ENCODE measurements at places on chromosomes 3 and 15.

- DNase-seq = no peak
These were observed 47.0 kb upstream of the SCAANT1 start for GRCh38 chr3:63959146-63959545.

GRCh38 chr3:160213191-160213590 lies 12.0 kb upstream of the C3orf80 start:
- peak; percentile 19 for DNase-seq

DNA sequence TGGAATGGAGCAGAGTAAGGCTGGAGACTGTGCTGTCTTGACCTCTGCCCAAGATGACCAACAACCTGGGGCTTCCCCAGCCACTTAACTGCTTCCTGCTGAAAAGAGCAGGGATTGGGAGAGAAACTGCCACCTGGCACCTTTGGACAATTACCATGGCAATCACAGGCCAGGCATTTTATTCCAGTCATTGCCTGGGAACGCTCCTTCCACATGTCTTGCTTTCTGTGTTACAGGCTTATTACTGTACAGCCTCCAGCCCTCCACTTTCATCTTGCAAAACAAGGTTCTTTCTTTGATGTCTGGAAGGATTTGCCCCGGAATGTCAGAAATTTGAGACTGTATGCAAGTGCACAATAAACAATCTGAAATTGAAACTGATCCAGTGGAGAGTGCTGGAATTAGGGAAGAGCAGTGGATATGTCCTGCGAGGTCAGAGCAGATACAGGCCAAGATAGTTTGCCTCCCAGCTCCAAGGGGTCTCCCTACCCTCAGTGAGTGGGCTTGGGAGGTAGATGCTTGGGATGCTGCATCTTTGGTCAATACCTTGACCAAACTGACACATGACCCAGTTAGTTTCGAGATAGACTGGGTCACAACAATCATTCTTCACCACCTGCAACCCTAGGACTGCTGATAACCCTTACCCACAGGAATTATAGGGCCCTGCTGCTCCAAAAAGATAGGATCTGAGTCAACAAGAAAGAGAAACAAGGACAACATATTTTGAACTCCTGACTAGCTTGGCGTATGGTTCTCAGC lies 2.7 kb downstream of the PPP1R14D start:
- no peak for DNase-seq

DNA sequence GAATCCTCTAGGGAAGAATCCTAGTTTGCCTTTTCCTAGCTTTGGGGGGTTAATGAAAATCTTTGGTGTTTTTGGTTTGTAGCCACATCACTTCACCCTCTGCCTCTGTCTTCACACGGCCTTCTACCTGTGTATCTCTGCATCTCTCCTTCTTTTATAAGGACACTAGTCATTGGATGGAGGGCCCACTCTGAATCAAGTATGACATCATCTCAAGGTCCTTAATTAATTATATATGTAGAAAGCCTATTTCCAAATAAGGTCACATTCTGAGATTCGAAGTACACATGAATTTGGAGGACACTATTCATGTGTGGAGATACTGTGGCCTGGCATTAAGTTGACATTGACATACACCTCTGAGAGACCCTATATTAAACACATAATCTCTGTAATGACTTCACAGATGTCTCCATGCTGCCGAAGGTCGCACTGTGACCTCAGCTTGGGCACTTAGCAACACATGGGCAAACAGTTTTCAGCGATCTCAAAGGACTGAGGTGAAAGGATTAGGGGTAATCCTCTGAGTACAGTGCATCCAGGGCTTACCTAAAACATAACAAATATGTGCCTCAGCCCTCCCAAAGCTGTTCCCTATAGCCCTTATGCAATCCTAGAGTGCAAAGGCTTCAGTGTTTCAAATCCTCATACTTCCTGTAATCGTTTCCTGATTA lies 446.0 kb downstream of the FGF12 start:
- no peak for DNase-seq

DNA sequence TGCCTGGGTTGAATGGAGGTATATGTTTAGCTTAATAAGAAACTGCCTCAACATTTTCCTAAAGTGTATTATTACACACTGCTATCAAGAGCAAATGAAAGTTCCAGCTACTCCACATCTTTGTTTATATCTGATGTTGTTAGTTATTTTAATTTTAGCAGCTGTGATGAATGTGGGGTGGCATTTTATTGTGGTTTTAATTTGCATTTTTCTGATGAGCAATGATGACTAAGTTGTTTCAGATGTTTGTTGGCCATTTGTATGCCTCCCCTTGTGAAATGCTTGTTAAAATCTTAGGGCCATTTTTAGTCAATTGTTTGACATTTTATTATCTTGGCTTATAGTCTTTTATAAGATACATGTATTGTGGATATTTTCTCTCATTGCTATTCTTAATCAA lies 260.4 kb upstream of the SLCO3A1 start:
- peak; percentile 1 for DNase-seq

GRCh38 chr3:97948351-97949109 lies 23.7 kb downstream of the RIOX2 start:
- DNase-seq = no peak

- no peak for DNase-seq
These were observed 170.8 kb downstream of the PEX5L start for GRCh38 chr3:179865861-179866505.

DNA sequence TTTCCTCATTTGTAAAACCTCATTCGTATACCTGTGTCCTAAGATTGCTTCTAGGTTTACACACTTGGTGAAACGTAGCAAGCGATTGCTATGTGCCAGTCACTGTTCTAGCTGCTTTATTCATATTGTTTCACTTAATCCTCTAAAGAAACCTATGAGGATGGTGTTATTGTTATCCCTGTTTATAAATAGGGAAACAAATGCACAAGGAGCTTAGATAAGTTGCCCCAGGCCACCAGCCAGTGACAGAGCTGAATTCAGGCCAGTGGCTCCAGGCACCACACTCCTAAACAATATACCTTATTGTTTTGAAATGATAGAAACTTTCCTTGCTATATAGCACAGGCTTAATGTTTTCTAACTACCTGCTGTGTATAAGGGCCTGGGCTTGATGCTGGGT lies 44.0 kb downstream of the LPP start:
- DNase-seq = no peak

- DNase-seq = peak; percentile 60
These were observed 17.8 kb downstream of the MYL3 start for GRCh38 chr3:46845397-46845859.

- peak; percentile 91 for DNase-seq
These were observed 53.9 kb upstream of the ACKR4 start for GRCh38 chr3:132543011-132543739.

DNA sequence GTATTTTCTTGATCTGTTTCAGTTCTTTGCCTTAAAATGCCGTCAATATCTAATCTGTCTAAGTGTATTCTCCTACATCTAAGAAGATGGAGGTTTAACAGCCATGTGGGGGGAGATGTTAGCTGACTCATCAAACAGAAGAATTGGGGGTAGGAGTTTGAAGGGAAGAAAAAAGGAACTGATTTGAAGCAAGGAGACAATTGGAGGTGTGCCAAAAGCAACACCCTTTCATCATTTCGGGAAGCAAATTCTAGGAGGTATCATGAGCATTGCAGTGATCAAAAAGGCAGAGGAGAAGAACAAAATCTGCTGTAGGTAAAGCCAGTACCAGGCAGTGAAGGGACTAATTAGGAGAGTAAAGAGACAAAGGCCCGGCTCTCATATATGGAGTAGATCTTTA lies 337.3 kb upstream of the TBC1D5 start:
- peak; percentile 23 for DNase-seq

- no peak for DNase-seq
These were observed 43.6 kb upstream of the KY start for GRCh38 chr3:134694466-134694865.

DNA sequence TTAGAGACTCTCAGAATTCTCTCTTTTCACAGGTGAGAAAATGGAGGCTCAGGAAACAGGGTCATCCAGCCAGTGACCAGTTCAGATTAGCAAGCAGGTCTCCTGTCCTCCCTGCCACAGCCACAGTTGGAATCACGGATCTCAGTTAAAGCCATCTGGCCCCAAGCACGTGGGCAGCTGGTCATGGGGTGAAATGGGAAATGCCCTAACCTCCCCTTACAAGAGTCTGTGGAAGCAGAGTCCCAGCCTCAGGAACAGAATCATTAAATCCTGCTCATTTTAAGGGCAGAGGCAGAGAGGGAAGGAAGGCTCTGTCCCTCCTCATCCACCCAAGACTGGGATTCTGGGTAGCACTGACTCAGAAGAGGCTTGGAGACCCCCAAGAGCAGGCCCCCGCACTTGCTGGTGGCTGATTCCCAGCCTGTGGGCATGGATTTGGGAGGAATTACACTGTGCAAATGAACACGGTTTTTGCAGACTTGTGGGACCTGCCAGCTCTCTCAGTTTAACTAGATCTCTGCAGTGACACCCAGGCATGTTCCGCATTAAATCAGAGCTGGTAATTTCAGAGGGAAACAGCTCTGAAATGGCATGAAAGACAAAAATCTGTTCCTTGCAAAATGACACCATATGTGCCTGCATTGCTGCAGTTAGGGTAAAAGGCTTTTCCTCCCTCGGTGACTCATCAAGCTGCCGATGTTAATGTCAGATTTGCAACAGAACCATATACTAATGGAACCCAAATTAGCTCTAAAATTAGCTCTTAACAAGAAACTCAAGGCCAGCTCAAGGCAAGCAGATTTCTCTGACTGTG lies 89.0 kb downstream of the BDH1 start:
- DNase-seq = peak; percentile 39

DNA sequence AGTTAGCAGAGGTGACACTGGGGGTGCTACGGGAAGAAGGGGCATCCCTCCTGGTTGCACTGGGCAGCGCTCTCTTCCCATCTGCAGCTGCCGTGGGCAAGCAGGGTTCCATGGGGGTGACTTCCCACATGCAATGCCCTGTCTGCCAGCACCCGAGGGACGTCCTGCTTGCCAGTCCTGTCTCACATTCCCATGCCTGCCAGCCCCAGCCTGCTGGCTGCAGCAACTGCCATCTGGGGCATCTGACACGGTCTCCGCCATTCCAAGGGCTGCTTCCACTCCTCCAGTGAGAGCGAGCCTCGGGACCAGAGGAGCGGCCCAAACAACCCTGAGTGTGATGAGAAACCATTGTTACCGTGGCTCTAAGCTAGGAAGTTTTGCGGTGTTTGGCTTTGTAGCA lies 45.4 kb upstream of the RPL32 start:
- DNase-seq = no peak

DNA sequence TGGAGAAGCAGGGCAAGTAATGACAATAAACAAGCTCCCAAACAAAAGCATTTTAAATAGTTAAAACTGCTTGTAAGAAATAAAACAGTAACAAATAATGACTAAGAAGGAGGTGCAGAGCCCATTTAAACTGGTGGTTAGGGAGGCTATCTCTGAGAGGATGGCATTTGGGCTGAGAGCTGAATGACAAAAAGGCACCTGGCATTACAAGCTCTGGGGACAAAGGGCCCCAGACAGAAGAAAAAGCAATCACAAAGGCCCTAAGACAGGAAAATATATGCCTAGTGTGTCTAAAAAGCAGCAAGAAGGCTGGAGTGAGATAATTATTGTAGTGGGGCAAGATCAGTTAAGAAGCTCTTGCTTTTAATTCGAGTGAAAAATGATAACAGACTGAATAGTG lies 9.6 kb downstream of the TMEM39A start:
- DNase-seq = no peak

DNA sequence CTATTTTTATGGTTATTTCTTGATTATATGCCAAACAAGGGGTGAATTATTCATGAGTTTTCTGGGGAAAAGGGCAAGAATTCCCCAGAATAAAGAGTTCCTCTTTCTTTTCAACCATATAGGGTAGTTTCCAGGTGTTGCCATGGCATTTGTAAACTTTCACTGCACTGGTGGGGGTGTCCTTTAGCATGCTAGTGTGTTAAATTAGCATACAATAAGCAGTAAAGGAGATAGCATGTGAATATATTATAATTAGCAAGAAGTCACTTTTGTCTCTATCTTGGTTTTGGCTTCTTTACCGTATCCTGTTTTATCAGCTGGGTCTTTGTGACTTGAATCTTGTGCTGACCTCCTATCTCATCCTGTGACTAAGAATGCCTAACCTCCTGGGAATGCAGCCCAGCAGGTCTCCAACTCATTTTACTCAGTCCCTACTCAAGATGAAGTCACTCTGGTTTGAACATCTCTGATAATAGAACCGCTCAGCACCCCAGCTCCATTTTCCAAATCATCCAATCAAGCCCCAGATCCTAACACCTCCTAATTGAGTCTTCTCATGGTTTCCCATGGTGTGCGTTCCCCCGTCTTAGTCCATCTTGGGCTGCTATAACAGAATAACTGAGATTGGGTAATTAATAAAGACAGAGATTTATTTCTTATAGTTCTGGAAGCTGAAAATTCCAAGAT lies 3.4 kb upstream of the SELENOT start:
- peak; percentile 67 for DNase-seq

- no peak for DNase-seq
These were observed 25.2 kb downstream of the GAP43 start for GRCh38 chr3:115648559-115648958.

- no peak for DNase-seq
These were observed 86.0 kb upstream of the NDN start for GRCh38 chr15:23773093-23773492.

DNA sequence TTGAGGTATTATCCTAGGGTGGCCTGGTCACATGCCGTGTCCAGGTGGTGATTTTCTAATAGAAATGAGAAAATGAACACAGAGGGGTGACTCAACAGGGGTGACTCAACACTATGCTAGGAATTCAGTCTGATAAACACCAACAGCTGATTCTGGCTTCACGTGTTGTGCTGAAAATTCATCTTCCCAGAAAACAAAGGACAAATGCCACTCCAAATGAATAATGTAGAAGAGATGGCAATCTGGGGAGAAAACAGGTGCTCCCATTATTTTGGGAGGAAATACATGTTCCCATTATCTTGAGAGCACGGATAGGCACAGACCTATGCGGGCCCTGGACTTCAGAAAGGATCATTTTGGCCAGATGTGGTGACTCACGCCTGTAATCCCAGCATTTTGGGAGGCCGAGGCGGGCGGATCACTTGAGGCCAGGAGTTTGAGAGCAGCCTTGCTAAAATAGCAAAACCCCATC lies 101.2 kb upstream of the MEX3B start:
- DNase-seq = no peak

- no peak for DNase-seq
These were observed 146.2 kb upstream of the DPH6 start for GRCh38 chr15:35691891-35692867.

DNA sequence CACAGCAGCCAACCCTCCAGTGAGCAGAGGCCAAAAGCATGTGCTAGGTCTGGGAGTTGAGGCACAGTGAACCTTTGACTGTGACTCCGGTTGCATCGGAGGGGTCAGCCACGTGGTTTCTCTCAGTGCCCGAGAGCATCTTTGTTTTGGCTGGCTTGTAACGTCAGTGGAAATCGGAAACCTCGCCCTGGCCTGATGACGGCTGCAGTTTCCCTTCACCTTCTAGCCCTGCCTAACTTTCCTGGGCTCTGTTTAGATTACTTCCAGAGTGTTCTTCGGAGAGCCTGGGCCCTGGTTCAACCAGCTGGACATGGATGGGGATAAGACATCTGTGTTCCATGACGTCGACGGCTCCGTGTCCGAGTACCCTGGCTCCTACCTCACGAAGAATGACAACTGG lies 56.6 kb downstream of the MESD start:
- DNase-seq = no peak

DNA sequence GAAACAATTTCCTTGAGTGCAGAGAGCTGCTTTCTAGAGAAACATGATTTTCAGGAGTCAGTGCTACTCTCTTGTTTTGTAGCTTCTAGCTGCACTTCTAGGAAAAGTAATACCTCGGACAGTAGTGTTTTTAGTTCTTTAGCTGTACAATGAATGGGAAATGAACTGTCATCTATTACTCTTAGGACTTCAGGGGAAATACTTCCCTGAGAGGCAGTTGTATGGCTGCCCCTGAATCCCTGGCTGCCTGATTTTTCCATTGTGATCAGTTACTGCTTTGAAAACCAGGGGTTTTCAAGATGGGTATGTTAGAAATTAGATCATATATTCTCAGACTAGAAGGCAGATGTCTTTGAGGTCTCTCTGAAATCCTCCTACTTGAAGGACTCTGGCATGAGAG lies 200.3 kb upstream of the SEMA6D start:
- DNase-seq = no peak
